ENCODE measurements at places on chromosomes 1 and 21. TPM values are rescaled to one million over a fixed set of nuclear protein-coding genes. Genes with fewer than 3 reads are reported as not detected.

FCRL1 gene
- not detected for total RNA-seq

SLC30A1 gene
- 13.1 TPM for total RNA-seq

GRCh38 chr1:70210820-70211219, 5.4 kb upstream of the LRRC40 start:
- no peak for DNase-seq

GRCh38 chr21:45525153-45525909, 16.9 kb downstream of the SLC19A1 start:
- DNase-seq = no peak

GJB4 gene
- not detected for total RNA-seq

ECE1 gene
- total RNA-seq = 31.6 TPM

DNA sequence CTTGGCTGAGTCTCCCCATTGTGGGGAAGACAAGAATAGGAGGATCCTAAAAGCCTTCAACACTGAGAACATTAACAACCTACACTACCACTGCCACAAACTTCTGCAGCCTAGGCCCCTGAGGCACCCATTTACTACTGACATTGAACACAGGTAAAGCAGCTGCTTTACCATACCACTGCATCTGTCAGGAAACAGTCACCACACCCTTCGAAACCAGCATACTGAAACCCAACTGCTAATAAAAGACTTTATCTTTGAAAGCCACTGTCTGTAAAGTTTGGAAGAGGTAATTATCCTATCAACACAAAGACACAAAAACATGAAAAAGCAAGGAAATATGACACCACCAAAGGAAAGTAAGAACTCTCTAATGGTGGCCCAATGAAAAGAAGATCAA, 7.4 kb downstream of the IFNAR1 start:
- no peak for DNase-seq

DNA sequence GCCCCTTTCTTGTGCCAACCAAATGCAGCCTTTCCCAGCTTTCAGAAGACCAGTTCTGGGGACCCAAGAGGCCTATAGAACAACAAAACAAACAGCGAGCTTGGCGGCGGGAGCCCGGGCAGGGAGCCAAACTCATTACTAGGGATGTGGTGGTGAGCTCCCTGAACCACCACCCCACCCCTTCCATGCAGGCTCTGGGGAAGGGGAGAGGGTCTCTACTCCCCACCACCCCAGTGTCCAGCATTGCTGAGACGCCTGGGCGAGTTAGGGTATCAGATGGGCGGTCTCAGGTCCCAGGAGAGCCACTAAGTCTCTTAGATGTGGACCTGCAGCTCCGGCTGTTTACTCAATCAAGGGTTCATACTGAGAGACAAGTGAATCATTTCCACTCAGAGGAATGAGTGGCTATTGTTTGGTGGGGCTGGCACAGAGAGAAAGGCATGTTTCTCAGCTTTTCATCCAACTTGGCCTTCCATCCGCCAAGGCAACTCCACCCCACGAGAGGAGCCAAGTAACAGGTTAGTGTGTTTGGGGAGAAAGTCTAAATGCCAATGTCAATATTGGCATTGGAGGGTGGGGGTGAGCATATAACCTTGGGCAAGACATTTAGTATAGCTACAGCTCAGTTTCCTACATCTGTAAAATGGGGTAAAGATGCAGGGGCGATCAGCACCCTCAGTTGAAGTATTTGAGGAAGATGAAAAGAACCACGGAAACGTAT, 40.9 kb downstream of the PLXNA2 start:
- no peak for DNase-seq

DNA sequence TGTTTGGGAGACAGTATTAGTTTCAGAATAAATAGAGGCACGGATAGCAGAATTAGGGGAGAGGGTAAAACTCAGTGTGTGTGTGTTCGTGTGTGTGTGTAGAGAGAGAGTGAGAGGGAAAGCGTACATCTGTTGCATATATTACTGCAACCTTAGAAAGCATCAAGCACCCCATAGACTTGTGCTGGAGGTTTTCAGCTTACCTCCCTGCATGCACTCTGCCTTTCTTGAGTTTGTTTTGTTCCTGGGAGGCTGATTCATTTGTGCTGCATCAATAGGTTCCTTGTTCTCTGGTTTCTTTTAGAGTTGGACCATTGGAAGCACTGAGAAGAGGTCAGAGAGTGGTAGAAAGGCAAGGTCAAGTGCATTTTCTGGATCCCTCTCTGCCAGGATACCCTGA, 104.4 kb upstream of the KCNK1 start:
- DNase-seq = no peak

WNT9A gene
- 0.04 TPM for total RNA-seq

DNA sequence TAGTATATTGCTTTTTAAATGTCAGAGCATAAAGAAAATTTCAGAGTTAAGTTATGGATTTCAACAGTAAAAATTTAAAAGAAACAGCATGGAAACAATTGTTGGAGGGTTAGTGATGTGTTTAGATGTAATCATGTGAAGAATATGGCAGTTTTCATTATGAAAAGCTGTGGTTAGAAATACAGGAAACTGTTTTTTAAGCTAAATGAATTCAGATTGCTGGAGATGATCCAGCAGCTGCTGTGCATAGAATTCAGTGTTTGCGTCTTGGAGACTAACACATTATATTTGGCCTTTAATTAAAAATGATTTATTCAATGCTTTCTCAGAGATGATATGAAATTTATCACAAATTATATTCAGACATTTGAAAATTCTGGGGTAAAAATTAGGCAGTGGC, 273.6 kb upstream of the LRRC7 start:
- no peak for DNase-seq

MYCL gene
- 22.0 TPM for total RNA-seq

GRCh38 chr1:85028151-85028550, 20.1 kb downstream of the MCOLN3 start:
- no peak for DNase-seq

DNA sequence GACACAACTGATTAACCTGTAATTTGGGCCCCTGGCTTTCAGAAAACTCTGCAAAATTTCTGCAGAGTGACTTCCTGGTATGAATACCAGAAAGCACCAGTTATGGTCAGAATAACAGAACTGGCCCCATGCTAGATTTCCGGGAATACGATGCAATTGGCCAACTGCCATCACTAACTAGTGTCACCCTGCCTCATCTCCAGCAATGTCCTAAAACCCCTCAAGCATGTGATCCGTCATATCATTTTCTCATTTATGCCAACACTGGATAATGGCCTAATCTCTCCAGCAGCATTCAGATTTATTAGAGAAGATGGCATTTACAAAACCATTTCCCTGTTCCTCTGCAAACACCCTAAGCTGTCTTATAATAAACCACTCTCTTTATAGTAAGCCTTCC, 15.4 kb downstream of the KAZN start:
- DNase-seq = no peak

DNA sequence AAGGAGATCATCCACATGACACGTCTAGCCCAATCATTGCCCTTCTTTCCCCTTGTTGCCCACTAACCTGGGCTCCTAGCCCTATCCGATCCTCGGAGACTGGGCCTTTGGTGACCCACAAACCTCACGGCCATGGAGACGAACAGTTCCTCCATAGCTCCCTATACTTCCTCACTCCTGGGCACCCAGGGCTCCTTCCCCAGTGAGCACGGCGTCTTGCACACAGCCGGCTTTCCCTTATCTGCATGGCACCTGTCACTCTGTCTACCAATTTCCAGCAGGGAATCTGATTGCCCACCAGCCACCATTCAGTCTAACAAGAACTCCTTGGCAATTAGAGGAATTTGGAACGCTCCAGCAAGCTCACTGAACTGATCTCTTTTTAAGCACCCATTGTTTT, 3.1 kb downstream of the GNG4 start:
- DNase-seq = no peak

GRCh38 chr1:222454782-222455181, 93.1 kb downstream of the HHIPL2 start:
- no peak for DNase-seq

NTMT2 gene
- total RNA-seq = not detected

KCNJ9 gene
- total RNA-seq = not detected

DNA sequence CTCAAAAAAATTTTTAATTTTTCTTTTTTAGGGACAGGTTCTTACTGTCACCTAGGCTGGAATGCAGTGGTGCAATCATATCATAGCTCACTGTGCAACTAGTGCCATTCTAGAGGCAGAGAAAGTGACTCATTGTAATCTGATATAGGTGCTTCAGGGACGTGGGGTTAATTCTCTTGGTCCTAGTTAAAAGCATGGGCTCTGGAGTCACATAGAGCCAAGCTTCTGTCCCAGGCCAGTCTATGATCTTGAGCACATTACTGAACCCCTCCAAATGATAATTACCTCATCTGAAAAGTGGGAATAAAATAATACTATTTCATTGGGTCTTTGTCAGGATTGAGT, 1.1 kb upstream of the ADIPOR1 start:
- DNase-seq = peak; percentile 74

- DNase-seq = no peak
Measured at GRCh38 chr1:53368314-53369033, 40.6 kb upstream of the LRP8 start.

DNA sequence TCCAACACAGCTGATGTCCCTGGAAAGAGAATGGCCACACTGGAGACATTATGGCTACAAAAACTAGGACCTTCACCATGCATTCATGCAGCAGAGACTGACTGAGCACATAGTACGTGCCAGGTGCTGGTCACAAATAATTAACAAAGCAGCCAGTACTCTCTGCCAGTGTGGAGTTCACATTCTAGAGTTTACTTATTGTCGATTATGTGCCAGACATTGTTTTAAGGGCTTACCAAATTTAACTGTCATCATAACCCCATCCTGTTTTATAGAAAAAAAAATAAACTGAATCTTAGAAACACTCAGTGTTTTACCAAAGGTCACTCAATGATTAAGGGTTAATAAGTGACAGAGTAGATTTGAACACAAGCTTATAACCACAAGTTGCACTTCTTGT, 143.3 kb downstream of the RRAGC start:
- no peak for DNase-seq

GRCh38 chr1:196148367-196148970, 459.8 kb downstream of the KCNT2 start:
- peak; percentile 13 for DNase-seq

- DNase-seq = no peak
Measured at GRCh38 chr1:111654839-111655238, 35.2 kb downstream of the RAP1A start.

TMEM50A gene
- total RNA-seq = 133 TPM

GRCh38 chr21:33069994-33070743, at the start of gene OLIG1:
Gene OLIG1, plus strand, starts transcription at chr21:33070141. Its CDS starts 106 bp downstream, at chr21:33070247.
- no peak for DNase-seq

GRCh38 chr1:216261631-216262030, 161.6 kb downstream of the USH2A start:
- no peak for DNase-seq

DNA sequence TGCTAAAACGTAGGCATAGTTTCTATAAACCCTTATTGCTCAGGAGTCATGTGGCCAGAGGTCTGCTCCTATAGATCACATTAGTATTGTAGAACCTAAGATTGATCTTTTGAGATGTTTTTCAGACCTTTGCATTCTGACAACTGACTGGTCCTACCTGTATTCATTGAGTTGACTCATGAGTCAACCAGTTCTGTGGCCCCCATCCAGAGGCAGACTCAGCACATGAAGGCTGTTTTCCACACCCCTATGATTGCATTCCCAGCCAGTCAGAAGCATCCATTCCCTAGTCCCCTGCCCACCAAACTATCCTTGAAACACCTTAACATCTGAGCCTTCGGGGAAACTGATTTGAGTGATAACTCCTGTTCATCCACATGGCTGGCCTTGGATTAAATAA, 451.7 kb downstream of the SIPA1L2 start:
- no peak for DNase-seq

GRCh38 chr1:198156745-198157240, at the start of gene NEK7:
Gene NEK7, plus strand, starts transcription at chr1:198156998. Its CDS starts 75,583 bp downstream, at chr1:198232581.
- DNase-seq = peak; percentile 89

GRCh38 chr1:16126160-16126559, 29.7 kb downstream of the EPHA2 start:
- DNase-seq = no peak

DNA sequence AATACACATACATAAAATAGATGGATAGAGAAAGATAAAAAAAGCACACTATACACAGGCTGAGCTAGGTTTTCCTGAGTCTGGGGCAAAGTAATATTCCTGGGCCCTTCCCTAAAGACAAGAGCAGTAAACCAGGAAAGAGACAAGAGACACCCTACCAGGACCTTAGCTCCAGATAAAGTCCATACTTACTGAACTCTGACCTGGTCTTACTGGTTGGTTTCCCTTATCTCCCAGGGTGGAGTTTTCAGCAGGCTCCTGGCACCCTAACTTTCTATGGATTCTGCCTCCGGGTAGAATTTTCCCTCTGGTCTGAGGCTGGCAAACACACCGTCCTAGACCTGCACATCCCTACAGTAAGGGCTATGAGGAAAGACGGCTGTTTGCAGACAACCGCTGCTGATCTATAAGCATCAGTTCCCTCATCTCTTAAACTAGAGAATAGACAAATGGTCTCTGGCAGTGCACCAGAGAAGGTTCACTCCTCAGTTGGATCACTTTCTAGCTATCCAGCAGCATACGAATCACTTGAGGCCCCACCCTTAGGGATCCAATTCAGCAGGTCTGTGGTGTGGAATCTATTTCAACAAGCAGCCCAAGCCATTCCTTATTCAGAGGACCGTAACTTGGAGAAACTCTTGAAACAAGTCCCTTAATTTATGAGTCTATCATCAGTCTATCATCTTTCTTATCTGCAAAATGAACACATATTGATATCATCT, 52.0 kb downstream of the ARHGEF11 start:
- no peak for DNase-seq

LCK gene
- total RNA-seq = 0.38 TPM

LRRC42 gene
- 40.1 TPM for total RNA-seq

GRCh38 chr21:15430023-15430422, 299.8 kb upstream of the USP25 start:
- DNase-seq = no peak

- no peak for DNase-seq
Measured at GRCh38 chr1:97108179-97108578, 386.6 kb downstream of the PTBP2 start.

DNA sequence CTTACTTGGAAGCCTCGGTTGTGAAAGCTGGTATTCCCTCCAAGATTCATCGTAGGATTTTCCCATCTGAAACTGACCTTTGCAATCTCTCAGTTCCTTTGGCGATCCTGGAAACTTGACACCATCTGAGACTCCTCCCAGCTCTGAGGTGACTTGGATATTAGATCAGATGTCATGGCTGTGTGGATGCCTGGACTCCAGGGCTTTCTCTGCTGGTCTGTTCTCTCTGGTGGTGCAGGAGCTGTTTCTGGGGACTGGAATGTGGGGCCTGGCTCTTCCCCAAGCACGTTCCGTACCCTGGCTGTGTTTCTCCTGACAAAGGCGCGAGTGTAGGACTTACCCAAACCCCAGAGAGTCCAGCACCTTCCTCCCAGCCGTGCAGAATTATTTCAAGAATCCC, 252.2 kb downstream of the RPS6KC1 start:
- DNase-seq = no peak

H3-3A gene
- 835 TPM for total RNA-seq

GRCh38 chr21:27799861-27800260, 833.0 kb upstream of the ADAMTS5 start:
- DNase-seq = no peak

EDN2 gene
- not detected for total RNA-seq

RUNX3 gene
- total RNA-seq = 0.64 TPM

DNA sequence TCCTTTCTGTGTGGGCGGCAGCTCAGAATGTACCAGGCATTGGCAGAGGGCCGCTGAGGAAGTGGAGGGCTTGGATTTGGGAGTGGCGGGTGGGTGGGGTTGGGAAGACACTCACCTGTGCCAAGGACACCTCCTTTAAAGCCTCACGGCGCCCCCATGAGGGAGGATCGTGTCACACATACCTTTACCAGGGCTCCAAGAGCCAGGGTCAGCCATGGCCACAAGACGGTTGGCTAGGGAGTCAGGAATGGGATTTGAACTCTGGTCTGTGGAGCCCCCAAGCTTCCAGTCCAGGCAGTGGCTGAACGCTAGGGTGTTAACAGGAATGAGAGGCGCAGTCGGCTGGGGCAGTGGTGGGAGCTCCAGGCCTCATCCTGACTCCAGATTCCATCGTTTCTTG, 4.6 kb downstream of the NBL1 start:
- peak; percentile 33 for DNase-seq

All from K562 (cell line).